Brain microvascular endothelial cell (primary cell): ENCODE measurements at places on chromosomes 11 and 22.

DNA sequence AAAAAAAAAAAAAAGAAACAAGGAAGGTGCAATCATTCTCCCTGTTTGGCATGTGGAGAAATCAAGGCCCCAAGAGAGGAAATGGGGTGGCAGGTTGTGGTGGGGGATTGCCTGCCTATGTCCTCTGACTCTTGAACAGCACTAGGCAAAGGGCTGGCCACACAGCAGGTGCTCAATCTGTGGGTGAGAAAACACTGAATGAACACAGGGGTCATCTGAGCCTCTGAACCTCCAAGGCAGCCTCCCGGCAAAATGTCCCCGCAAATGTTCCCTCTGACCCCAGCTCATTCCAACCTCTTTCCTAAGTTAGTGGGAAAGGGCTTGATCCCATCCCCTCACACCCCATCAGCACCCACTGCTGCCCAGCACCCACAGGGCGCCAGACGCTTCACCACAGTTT lies 4.6 kb downstream of the PLA2G6 start:
- no peak for DNase-seq

GRCh38 chr11:73236854-73237253 lies 18.8 kb downstream of the P2RY2 start:
- DNase-seq = no peak

DNA sequence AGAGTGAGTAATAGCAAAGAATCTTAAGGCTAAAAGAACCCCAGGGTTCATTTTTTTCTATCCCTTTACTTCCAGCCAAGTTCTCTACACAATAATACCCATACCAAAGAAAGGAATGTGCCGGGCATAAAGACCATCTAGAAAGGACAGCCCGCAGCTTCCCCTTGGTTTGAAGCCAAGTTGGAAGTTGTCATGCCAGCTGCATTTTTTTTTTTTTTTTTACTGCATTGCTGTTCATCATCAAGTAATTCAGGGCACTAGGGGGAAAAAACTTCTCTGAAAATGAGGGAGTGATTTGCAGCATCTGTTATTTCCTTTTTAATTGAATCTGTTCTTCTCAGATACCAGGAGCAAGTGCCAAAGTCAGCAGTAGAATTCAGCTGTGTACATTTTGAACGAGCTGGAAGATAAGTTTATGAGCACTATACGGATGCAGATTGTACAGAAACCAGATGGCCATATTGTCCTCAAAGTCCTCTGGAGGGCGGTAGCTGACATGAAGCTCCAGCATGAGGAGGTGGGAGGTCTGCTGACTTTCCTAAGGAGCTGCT lies 56.4 kb downstream of the UBASH3B start:
- no peak for DNase-seq

DNA sequence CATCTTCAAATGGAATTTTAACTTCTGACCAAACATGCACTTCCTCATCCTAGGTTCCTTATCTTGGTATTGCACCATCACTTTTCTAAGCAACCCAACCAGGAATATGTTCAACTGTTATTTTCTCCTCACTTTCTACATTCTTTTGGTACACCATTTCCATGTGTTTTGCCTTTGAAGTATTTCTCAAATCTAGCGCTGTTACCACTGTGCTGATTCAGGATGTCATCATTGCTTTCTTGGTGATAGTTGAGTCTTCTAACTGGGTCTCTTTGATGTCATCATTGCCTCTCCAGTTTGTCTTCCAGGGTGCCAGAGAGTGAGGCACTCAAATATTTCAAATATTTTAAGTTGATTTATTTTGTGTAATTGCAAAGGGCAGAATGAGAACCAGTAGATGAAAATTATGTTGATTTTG lies 47.5 kb downstream of the HORMAD2 start:
- DNase-seq = peak; percentile 70

- no peak for DNase-seq
These were observed 44.1 kb downstream of the DCUN1D5 start for GRCh38 chr11:103047837-103048236.

GRCh38 chr11:126375726-126376125 lies 20.2 kb downstream of the ST3GAL4 start:
- no peak for DNase-seq

DNA sequence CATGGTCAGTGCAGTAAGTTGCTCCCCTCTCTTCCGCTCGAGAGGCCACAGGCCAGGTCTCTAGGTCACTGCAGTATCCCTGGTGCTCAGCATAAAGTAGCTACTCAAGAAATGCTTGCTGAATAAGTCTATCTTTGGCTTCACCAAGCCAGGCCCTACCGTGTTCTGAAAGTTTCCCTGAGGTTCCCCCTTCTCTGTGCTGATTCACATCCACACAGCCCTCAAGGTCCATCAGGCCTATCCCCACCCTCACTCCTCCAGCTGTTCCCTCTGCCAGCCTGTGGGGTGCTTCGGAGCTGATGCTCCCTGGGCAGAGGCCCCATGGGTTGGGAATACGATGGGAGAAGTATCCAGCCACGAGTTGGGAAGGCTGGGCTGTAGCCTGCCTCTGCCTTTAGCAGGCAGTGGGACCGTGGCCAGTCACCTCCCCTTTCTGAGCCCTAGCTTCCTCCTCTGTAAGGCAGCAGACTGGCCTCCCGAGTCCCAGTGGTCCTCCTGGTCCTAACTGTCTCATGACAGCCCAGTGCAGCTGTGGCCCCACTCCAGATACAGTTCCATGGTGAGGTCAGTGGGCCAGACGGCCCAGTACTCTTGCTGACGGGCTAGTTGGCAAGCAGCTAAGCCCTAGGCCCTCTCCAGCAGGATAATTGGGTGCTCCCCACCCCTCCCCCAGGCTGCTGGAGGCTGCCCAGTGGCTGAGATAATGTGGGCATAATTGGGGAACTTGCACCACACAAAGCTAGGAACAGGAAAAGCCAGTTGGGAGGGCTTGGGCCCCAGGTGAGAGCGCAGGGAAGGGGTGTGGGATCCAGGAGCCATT lies 48.2 kb downstream of the NECTIN1 start:
- DNase-seq = no peak

- no peak for DNase-seq
These were observed 48.9 kb upstream of the SHANK2 start for GRCh38 chr11:71301046-71301857.

GRCh38 chr11:120805960-120806555 lies 217.8 kb upstream of the TBCEL start:
- DNase-seq = no peak

DNA sequence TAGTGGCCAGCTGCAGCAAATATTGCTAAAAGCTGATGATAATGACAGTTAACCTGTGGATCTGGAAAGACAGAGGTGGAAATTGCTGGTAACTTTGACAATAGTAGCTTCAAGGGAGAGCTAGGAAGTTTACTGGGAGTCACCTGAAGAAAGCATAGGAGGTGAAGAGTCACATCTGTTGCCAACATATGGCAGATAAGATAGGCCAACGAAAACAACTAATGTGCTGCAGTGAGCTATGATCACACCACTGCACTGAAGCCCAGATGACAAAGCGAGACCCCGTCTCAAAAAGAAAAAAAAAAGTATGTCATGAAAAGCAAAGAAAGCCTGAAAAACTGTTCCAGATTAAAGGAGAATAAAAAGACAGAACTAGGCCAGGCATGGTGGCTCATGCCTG lies 4.3 kb upstream of the PRDM10 start:
- DNase-seq = no peak

- DNase-seq = no peak
These were observed 10.2 kb downstream of the SMTN start for GRCh38 chr22:31091106-31091975.

GRCh38 chr11:57646799-57647303 lies 2.9 kb downstream of the YPEL4 start:
- no peak for DNase-seq

GRCh38 chr22:40396882-40397281 lies 26.5 kb downstream of the SGSM3 start:
- DNase-seq = peak; percentile 75

DNA sequence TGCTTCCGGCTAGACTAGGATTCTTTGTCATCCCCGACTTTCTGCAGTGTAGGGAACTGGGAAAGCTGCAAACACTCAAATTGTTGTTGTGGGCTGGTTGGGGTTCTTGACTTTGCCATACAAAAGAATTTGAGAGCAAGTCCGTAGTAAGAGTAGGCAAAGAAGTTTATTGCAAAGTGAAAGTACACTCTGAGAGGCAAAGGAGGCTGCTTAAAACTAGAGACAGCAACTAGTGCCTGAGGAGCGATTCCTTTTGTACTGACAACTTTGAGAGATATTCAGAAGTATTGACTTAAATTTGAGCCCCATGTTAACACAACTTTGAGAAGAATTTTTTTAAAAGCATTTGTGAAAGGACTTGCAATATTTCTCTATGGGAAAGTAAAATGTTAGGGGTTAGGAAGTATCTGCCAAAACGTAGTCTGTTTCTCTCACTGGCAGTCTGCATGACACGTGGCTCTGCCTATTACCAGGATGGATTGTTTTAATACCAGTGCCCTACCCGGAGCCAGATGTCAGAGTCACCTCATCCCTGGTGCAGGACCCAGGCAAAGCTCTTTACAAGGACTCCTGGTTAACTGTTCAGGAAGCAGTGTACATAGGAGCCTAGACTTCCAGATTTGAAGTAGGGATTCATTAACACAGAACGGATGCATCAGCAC lies 85.0 kb upstream of the CLPB start:
- no peak for DNase-seq

DNA sequence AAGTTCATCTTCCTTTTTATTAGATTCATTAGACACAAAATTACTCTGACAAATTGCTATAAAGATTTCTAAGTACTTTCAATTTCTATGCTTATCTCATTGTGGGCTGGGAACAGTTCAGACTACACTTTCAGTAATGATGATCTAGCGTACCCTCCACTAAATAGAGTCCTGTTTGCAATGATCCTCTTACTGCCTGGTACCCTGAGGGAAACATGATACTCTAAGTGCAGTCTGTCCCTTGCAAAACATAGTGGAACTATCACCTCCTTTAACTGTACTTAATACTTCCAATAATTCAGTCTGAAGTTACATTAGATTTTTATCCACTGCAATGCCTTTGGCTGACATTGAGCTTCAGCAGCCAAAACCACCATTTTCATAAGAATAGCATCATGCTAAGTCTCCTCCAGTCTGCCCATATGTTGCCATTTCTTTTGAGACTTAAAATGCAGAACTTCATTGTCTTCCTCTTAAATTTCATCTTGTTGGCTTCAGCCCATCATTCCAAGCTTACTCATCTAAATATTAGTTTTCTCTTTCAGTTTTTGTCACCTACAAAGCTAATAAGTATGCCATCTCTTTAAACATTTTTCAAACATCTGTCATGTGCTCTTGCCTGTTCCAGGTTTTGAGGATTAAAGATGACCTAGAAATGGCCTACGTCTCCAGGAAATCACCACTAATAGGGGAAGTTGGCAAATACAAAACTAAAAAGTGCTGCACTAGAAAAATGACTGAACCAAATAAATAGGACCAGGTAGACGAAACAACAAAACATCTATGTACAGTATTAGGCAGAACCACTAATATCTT lies 55.5 kb downstream of the PAK1 start:
- DNase-seq = no peak
